ENCODE measurements at places on chromosomes 4 and X.
A peak's percentile ranks its signal among the peaks of the same experiment; 100 is the strongest.

- DNase-seq, result no peak
Observed at GRCh38 chrX:5791721-5792120, 436.9 kb downstream of the NLGN4X start.

DNA sequence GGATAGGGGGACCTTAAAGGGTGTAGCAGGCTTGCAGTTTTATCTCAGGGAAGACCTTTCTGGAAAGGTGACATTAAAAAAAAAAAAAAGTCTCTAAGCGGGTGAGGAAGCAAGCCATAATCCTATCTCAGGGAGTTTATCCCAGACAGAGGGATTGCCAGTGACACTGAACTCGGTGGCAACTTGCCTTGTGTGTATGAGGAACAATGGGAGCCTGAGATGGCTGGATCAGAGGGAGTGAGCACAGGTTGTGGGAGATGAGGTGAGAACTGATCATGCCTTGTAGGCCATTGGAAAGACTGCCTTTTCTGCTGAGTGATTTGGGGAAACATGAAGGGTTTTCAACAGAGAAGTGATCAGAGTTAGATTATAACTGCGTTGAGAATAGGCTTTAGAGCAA is 31.1 kb downstream of the DTHD1 start:
- no peak for DNase-seq

DNA sequence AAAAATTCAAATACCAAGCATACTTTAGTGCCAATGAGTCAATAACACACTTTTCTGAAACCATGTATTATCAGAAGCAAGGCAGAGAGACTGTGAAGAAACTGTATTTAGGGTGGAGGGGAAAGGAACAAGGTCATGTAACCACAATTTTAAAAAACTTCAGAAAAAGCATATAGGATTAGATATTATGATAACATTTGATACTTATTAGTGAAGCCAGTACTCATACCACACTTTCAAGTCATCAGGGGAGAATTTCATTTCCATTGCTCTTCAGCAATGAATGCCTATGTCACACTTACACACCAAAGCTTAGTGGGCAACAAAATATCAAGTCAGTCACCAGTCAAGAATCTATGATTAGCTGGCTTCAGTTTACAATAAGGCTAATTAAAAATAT is 602.2 kb downstream of the IL15 start:
- DNase-seq, result no peak

GRCh38 chr4:23134331-23134730 is 441.6 kb downstream of the GBA3 start:
- no peak for DNase-seq

DNA sequence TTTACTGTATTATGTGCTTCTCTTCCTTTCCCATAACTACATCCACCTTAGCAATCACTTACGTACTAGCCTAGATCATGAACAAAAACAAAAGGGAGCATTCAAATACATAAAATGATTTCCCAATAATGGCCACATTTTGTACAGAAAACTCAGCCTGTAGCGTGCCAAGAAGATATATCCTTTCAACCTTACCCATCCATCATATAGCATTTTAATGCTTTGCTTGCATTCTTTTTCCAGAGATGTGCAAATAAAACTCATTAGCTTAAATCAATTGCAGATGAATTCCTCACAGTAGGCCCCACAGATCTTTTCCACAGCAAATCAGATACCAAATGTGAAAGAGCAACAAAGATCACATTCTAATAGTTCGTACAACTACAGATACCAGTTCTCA is 20.8 kb downstream of the GRSF1 start:
- DNase-seq, result no peak

DNA sequence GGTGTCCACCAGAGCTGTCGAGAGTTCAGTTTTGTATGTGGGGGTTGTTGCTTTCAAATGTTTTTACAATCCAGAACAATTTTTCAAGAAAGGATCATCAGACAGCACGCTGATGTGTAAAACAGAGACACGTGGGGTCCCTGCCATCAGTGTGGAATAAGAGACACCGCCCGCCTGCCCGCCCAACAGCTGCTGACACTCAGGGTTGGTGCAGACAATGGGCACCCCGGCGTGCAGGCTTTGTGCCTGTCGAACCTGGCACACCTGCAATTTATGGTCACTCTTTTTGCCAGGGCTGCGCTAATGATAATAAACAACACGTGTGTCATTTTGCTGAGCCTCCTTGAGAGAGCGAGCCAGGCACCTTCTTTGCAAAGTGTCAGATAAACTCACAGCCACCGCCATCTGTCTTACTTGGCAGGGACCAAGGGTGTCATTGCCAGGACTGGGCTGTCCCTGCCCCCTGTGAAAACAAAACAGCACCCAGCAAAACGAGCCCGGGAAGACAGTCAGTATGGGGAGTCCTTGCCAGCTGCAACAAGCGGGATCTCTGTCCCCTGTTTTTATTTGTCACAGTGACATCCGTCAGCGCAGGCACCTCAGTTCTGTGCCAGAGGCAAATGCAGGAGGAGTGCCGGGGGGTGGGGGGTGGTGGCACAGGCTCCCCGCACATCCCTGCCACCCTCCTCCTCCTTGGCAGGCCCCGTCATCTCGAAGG is 69.1 kb downstream of the PSAPL1 start:
- DNase-seq, result no peak

DNA sequence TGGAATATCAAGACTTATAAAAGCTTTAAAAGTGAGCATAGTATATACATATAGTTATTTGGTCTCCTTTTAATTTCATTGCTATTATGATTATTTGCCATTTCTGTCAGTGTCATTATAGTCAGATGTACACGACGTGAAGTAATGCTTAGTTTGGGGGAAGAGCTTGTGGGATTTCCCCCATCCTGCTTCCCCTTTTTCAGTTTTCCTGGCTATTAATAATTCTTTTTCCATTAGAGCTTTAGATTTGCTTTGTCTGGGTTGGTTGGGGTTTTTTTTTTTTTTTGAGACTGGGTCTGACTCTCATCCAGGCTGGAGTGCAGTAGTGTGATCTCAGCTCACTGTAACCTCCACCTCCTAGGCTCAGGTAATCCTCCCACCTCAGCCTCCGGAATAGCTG is 5.4 kb downstream of the ABCE1 start:
- DNase-seq, result no peak

GRCh38 chr4:158814207-158814606 is 45.4 kb downstream of the FNIP2 start:
- DNase-seq, result no peak

GRCh38 chr4:19472666-19473065 is 779.0 kb upstream of the SLIT2 start:
- DNase-seq, result no peak

DNA sequence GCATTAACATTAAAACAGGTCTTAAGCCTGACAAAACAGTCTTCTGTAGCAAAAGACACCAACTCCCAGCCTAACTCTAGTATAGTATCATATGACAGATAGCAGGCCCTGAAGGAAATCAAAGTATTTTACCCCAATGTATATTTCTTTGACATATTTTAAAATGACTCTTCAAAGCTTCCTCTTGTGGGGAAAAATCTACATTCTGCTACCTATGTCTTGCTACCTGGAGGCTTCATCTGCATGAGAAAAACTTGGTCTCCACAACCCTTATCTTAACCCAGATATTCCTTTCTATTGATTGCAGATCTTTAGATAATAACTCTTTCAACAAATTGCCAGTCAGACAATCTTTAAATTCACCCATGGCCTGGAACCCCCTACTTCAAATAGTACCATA is 1620.4 kb downstream of the PCDH7 start:
- no peak for DNase-seq

GRCh38 chr4:144740316-144740715 is 94.4 kb downstream of the HHIP start:
- no peak for DNase-seq

DNA sequence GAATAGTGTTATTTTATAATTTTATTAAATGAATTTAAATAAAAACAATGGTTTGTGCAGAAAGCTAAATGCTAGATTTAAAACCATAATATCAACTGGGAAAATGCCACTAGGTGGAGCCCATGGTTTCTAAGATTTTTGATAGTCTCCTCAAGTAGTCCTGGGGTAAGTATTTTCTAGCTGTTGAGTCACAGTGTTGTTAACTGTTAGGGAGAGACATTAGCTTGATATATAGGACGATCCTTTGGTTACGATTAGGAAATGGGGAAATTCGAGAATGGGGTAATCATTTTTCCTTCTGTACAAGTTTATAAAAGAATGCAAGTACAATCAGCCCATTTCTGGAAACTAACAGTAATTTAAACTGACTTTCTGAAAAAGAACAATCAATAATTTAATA is 378.4 kb downstream of the ANKRD50 start:
- DNase-seq, result peak; percentile 54

DNA sequence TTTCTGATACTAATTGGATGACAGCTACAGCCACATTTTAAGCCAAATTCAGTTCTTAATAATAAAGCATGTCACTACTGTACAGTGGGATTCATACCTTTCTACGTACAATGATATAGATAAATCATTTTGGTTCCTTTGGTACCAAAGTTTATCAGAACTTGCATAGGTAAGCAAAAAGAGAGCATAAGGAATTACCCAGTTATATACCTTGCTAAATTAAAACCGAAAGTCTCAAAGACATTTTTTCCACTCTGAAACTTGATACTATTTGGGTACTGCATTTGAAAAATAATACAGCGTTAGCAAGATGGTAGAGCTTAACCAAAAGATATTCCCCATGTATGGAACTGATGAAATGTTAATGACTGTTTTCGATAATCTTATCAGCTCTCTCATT is 400.9 kb upstream of the ADGRL3 start:
- no peak for DNase-seq

- no peak for DNase-seq
Observed at GRCh38 chrX:119539872-119540271, 25.3 kb downstream of the STEEP1 start.

DNA sequence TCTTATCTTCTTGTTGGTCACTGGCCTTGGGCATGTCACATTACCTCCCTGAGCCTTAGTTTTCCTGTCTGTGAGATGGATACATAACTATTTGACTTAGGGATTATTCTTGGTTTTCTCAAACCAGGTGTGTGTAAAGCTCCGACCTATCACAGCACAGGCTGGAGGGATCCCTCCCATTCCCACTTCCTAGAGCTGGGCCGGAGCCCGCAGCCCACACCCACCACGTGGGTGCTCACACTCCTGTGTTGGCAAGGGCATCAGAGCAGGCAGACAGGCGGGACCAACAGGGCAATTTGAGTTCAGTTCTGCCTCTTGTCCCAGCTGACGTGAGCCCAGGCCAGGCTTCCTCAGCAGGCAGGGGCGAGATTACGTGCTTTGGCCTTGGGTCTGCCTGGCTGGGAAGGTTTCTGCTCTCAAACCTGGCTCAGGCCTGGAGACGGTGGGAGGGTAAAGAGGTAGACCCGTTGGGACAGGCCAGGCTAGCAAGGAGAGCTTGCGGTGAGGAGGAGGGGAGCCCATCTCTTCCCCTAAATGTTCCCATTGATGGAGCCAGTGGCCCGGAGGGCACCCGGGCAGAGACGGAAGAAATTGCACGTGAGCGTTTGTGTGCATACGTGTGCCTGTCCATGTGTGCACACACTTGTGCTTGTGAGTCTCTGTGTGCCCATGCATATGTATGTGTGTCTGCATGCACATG is 734 bp upstream of the SH3TC1 start:
- no peak for DNase-seq

DNA sequence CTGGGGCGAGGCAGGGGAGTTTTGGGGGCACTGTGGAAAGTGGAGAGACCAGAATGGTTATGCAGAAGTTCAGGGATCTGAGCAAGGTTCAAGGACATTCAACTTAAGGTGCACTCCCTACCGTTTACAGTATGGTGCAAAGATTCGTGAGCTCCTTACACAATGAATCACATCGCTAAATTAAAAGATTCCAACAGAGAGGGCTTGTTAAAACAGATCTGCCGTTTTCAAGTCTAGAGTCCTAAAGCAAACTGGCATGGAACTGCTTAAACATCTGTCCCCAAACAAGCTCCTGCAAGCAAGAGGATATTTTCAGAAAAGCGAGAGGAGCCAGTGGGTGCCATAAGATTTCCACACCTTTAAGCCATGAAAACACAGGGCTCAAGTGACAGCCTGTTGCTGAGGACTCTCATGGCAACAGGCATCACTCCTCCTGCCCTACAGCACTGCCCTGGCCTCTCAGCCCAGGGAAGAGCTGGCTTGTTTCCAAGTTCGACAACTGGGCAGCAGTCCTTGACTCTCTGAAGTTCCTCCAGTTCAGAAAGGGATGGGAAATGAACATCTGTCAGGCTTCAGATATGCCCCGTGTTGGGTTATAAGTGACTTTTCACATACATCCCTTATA is 10.0 kb downstream of the FAM184B start:
- no peak for DNase-seq

DNA sequence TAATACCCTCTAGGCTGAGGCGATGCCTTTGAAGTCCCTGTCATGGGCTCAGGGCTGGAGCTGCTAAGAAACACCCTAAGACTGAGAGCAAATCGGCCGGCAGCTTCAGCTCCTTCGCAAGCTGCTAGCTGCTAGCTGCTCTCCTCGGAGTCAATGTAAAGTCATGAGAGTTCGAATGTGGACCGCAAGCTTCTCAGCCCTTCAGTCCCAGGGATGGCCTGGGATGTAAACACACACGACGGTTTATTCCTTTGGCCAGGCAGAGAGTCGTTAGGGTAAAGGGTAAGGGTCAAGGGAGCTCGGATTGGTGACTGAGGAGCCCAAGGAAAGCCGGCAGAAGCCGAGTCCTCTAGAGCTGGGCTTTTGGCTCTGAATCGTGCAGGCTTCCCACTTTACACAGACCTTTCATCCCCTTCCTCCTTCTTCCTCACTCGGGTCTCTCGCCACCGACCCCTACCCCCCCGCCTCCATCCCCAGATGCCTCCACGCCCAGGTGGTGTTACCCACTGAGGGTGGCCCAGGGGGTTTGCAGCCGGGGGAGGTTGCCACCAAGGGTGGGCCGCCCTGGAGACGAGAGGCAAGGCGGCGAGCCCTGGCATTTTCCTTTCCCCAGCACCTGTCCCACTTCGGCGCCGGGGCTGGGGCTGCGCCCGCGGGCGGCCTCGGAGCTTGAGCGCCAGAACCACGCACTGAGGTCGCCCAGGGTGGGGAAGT is 3.1 kb upstream of the BCORL1 start:
- DNase-seq, result peak; percentile 31

- DNase-seq, result no peak
Observed at GRCh38 chr4:73631565-73632226, 11.5 kb upstream of the RASSF6 start.

- no peak for DNase-seq
Observed at GRCh38 chr4:150235808-150236271, 157.6 kb downstream of the DCLK2 start.

GRCh38 chrX:14051416-14051815 is 21.7 kb upstream of the GEMIN8 start:
- no peak for DNase-seq
